ENCODE measurements at places on chromosomes 5 and 9. TPM values are rescaled to one million over a fixed set of nuclear protein-coding genes. Genes with fewer than 3 reads are reported as not detected.

The COL5A1 gene
- 48.5 TPM for total RNA-seq

GRCh38 chr5:80885396-80886000, 74.7 kb upstream of the RASGRF2 start:
- no peak for ATAC-seq

GRCh38 chr5:67194166-67194565, 2.4 kb downstream of the CD180 start:
- no peak for ATAC-seq

- no peak for ATAC-seq
These were observed 140.4 kb downstream of the ATPSCKMT start for GRCh38 chr5:10109299-10109698.

DNA sequence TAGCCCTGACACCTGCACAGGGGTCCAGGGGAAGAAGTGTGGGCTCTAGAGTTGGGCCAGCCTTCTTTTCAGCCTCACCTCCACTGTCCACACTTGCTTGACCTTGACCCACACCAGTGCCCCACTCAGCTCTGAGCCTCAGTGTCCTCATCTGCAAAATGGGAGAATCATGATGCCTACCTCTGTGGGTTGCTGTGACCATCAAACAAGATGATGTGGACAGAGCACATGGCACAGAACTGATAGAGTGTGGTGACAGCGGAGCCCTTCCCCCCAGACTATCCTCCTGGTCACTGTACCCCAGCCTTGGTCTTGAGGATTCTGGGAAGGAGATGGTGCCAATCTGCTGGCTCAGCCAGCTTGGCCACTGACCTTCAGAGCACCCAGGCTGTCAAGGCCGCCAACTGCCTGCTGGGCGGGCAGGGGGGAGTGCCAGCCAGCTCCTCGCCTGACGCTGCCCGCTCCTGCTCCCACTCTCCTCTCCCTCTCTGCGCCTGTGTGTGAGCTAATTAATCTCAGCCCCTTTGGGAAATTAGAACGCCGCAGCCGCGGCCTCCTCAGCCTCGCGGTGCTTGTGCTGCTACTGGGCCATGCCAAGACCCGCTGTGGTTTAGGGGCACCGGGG, 16.7 kb downstream of the CXXC5 start:
- ATAC-seq = no peak

The IRF1 gene
- 17.0 TPM for total RNA-seq

- ATAC-seq = no peak
These were observed 25.0 kb downstream of the LARP1 start for GRCh38 chr5:154780128-154780527.

DNA sequence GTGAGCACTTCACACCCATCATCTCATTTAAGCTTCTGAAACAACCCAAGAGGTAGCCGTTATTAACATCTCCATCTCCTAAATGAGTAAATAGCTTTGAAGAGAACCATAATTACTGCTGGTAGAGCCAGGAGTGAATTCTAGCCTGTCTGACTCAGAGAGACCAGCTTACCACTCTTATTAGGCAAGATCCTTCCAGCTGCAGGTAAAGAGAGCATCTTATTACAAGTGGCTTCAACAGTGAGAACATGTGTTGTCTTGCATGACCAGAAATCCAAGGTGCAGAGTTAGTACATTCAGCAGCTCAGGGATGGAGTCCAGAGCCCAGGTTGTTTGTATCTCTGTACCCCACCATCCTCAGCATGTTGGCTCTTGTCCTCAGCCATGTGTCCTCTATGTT, 10.9 kb upstream of the AFAP1L1 start:
- no peak for ATAC-seq

DNA sequence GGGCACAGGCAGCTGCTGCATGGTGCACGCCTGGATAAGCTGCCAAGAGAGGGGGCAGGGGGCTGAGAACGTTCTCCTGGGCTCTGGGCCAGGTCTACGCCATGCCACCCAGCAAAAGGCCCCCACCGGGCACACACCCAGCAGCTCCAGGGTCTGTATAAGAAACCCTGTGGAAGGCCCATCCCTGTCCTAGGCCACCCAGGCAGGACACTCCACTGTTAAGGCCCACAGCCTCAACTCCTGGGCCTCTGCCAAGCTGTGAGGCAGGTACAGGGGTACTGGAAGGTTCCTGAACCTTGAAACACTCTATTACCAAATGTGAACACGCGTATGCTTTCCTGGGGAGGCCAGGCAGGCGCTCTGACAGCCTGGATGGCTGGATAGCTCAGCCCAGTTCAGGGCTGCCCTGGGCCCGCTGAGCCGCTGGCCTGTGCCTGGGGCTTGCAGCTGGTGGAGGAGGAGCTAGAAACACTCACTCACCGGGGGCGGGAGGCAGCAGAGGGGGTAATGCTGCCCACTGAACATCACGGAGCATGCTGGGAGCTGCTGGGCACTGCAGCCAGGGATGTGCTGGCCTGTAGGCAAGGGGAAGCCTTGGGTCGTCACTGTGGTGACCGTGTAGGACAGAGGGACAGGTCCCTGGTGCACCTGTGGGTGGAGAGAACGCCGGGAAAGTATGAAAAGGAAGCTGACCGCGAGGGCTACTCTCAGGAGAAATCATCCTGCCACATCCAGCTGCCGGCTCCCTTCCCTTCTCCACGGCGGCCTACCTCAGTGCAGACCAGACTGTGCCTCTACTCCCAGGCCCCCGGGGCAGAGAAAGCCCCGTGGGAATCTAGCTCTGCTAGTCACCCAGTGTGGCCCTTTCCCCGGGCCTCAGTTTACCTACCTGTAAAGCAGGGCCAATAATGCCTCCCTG, 6.0 kb downstream of the RNF44 start:
- ATAC-seq = peak; percentile 27

GRCh38 chr5:136802383-136802782, 437.0 kb upstream of the TRPC7 start:
- no peak for ATAC-seq

DNA sequence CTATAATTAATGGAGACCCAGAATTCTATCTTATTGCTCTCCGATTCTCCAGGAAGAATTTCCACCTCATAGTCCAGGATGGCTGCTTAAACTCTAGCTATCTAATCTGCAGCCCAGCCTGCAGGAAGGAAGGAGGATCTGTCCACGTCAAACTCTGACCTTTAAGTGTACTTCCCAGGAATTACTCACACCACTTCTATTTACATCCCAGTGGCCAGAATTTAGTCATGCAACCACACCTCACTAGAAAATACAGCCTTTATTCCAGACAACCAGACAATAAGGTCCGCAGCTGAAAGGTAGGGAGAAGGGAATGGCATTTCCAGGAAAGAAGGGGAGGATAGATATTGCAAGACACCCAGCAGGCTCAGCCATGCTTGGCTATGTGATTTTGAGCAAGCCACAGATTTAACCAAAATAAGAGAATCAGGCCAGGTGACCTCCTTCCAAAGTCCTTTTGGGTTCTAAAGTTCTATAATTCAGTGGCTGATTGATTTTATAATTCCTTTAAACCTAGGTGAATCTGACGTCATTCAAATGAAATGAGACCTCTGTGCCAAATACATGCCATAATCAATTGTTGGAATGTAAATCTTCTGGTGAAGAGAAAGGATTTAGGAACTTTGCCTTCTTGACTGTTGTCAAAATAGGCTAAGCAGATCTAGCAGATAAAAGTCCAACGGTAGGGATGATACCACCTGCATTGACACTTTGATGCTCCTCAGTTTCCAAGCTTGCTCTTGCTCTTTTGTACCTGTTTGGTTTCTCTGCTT, 3.7 kb upstream of the DENND1A start:
- no peak for ATAC-seq

DNA sequence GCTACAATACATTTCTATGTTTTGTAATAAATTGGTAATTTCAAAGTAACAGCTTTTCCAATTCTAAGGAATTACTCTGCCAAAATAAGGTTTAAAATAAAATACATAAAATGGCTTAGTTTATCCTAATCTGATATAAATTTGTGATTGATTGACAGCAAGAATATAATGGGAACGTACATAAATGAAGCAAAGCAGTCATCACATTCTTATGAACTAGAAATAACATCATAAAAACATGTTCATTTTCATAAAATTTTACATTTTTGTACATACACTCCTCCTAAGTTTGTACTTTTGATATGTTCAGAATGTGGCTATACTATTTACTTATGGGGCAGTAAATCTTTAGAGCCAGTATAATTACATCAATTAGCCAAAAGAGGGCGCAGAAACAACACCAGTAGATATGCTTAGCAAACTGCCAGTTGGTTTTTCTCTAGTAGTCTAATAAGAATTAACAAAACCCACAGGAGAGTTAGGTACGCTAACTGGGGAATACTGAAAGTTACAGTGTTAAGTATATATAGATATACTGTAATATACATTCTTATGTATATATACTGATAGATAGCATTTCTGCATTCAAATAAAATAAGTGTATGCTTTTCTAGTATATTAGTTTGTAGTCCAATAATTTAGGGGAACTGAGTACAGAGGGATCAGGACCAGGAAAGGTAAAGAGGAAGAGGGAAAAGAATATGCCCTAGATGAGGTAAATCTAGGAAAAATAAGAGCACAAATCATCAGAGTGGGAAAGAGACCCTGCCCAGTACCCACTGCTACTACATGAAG, 76.8 kb downstream of the ZDHHC21 start:
- ATAC-seq = no peak

Measured in gastroesophageal sphincter (tissue), 4 donors.